Germinal center (tissue), 1 donor: ENCODE measurements at places on chromosomes 5 and 9.

DNA sequence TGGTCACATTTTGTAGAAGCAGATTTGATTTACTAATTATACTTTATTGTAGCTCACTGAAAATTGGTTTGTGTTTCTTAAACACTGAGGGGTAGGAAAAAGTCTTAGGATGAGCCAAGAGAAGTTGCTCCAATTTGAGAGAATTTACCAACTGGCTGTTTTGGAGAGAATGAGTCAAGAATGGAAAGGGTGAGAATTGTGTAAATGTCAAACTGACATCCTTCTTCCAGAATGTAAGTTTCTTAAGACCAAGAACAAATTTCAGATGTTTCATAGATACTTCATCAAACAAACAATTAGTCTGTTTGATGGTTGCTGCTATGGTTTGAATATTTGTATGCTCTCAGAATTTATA is 106.2 kb upstream of the TXNDC8 start:
- DNase-seq, result no peak

- DNase-seq, result peak; percentile 8
These were observed 599 bp downstream of the RAD1 start for GRCh38 chr5:34914671-34915138.

DNA sequence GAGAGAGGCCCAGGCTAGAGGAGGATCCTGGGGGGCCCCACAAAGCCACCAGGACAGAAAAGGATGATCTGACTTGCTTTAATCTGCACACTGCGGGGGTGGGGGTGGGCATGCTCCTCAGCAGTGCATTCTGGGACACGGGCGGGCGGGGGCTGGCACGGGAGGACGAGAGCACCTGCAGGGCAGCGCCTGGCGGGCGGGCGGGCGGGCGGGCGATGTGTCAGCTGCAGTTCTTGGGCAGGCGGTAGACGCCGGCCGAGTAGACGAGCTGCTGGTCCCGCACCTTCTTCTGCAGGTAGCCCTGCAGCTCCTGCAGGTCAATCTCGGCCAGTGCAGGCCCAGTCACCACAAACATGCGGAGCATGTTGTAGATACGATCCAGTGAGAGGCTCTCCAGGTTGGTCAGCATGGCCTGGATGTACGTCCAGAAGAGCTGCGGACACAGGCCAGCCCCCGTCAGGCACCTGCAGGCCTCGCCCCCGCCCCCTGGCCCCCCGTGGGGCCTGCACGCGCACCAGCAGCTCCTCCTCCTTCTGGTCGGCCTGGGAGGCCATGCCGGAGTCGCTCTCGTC is 3.0 kb upstream of the TMEM210 start:
- DNase-seq, result no peak

DNA sequence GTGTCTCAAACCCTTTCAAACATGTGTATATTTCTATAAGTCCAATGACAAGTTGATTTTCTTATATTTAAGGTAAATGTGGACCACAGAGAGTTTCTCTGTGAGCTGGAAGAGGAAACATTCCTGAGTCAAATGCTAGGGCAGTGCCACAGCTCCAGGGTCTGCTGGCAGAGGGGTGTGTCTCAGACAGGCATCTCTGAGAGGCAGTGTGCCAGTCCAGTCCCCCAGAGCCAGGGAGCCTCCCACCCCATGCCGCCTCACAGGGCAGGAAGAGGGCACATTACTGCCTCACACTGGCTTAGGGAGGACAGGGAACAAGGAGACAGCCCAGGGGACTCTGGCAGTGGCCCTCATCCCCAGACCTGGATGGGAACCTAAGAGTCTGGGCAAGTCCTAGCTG is 120.2 kb downstream of the TENT4A start:
- no peak for DNase-seq

GRCh38 chr5:82861701-82862100 is 215.5 kb downstream of the TMEM167A start:
- no peak for DNase-seq

DNA sequence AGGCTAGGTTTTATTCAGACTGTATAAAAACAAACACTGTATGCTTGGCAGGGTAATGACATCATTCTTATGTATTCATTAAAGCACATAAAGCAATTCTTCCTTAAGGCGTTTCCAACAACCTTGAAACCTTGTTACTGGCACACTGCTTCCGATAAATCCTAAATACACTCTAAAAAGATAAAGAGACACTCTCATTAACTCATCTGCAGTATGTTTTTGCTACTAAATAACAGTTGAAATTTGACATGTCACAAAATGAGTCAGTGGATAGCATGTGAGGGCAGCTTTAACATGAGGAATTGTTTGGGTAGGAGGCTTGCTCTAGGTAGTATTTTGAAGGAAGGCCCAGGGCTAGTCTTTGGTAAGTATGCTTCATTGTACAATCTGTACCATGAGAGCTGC is 13.7 kb downstream of the YIPF5 start:
- no peak for DNase-seq

GRCh38 chr9:100309992-100310391 is 42.8 kb downstream of the TEX10 start:
- DNase-seq, result no peak

- DNase-seq, result no peak
These were observed 29.2 kb upstream of the ECM2 start for GRCh38 chr9:92564982-92565381.

GRCh38 chr5:159668556-159668955 is 247.7 kb upstream of the ADRA1B start:
- DNase-seq, result no peak

GRCh38 chr5:151158287-151158661 is 695 bp upstream of the ANXA6 start:
- no peak for DNase-seq

DNA sequence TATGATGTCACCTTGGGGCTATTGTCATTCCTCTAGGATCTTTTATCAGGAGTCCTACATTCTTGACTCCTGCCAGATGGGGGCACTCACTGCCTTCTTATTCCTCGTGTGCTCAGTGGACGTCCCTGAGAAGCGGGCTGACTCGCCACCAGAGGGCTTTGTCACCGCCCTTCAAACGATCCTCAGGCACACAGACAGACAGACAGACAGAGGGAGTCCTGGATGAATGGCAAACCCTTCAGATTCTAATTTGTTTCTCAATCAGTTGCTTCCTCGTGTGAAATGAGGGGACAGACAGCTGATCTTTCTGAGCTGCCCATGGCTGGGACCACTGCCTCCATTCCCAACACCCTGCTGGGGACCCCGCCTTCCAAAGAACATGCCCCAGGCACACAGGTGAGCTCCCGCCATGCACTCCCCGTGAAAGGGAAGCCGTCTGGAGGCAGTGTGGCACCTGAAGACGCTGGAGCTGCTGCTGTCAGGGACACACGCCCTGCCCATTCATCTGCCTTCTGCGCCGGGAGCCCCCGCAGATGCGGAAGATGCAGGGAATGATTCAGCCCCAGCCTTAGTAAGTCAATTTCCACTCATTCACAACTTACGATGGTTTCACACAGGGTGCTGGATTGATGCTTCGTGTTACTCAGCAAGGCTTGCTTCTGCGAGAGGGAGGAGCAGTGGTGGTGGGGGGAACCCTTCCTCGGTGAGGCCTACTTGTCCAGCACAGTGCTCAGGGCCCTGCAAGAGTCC is 24.9 kb upstream of the SH3PXD2B start:
- DNase-seq, result peak; percentile 67

- DNase-seq, result no peak
These were observed 36.5 kb upstream of the ANKRD33B start for GRCh38 chr5:10527281-10527950.

DNA sequence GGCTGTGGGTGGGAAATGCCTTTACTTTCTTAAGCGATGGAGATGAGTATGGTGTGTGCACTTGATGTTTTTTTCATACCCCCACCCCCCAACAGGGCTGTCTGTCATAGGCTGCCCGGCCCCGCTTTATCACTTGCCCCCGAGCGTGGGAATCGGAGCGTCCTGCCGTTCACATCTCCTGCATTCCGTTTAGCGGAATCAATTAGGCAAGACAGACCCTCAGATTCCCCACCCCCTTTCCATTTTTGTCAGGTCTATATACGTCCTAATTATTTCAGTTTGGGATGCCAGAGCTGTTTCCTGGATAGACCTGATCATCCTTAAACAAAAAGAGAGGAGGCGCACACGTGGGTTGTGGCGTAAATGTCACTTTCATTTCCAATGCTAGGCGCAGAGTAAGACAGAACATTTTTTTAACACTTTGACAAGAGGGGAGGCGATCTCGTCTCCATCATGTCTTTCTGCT is 217.2 kb downstream of the MEF2C start:
- DNase-seq, result no peak

- DNase-seq, result no peak
These were observed 63.3 kb upstream of the DAPK1 start for GRCh38 chr9:87434366-87434765.

GRCh38 chr5:74943905-74944304 is 77.7 kb upstream of the FAM169A start:
- no peak for DNase-seq

DNA sequence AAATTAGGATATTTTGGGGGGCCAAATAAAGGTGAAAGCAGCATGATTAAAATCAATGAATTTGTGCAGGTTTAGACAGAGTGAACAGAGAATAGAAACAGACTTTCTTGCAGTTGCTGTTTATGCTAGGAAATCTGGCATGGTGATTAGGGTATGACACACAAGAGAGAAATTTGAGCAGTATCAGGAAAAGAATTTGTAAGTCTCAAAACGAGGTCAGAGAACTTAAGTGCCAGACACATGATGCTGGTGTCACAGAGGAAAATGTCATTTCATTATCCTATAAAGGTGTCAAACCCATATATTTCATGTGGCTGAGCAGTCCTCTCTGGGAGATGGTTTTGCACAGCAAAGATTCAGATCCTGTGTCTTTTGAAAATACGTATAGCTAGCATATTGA is 15.7 kb downstream of the LVRN start:
- no peak for DNase-seq

GRCh38 chr5:128174951-128175350 is 91.4 kb downstream of the SLC12A2 start:
- DNase-seq, result no peak

GRCh38 chr9:34154057-34154456 is 24.8 kb upstream of the UBAP1 start:
- no peak for DNase-seq

DNA sequence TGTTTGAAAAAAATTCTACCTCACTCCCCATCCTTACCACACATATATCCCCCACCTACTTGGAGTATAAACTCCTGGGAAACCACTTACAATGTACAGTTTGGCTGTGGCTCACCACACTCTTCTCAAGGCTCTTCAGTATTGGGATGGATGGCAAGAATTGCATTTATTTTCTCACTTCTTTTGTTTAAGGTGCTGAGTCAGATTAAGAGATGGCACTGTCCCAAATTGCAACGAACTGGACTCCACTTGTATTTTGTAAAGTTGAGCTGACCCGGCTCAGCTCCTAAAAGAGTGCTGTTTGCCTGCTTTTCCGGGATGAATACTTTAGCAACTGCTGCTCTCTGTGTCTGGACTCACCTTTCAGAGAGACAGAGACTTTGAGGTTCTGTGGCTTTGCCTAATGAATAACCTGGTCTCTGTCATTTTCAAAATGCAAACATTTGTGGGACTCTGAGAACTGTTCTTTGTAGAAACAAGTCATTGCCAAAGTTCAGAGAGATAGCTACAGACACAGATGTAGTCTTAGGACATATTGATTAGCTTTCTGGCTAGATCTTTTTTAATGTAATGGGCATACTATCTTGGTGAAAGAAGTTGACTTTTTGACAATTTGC is 42.2 kb downstream of the PPP2R2B start:
- DNase-seq, result no peak
